Activated CD8-positive, alpha-beta T cell treated with anti-CD3 and anti-CD28 coated beads, Interleukin-2, amount 10 ng/mL, durations not matched to agents 7 days and 5 days (primary cell): ENCODE measurements at places on chromosomes 1 and 21.
A peak's percentile ranks its signal among the peaks of the same experiment; 100 is the strongest.

DNA sequence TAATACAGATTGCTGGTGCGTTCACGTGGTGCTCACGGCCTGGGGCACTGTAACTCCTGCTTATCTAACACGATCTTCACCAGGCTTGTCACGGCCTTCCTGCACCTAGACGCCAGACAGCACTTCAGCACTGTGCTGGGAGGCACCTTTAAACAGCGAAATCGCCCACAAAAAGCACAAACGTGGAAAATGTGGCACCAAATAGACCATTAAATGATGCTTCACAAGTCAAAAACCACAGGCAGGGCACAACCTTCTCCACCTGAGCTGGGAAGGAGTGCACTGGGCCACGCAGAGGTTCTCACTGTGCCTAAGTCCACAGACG, 20.0 kb downstream of the IBA57 start:
- DNase-seq, result peak; percentile 48

GRCh38 chr1:237684236-237684635, 206.5 kb downstream of the ZP4 start:
- DNase-seq, result no peak

DNA sequence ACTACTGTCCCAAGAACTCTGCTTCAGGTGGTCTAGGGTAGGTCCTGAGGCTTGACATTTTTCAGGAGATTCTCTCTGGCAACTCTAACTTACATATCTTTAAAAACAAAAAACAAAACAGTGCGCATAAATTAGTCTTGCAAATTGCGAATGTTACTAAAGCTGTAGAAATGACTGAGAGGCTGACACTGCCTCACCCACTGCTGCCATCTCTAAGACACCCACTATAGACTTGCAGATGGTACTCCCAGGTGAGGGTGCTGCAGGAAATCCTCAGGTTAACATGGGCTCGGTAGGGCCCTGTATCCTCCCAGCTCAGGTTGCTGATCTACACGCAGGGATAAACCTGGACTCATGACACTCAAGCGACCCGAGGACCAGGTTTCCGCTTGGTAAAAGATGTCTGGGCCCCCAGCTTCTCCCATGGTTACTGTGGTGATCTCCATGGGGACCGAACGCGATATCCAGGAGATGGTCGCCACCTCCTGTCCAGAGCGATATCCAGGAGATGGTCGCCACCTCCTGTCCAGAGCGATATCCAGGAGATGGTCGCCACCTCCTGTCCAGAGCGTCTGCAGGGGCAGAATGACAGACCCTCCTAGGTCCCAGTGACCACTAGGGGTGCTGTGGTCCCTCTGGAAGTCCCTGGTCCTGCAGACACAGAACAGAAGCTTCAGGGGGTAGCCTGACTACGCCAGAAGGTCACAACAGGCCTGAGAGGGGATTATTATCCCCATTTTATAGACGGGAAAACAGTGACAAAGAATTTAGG, 16.2 kb upstream of the LY9 start:
- DNase-seq, result peak; percentile 60

DNA sequence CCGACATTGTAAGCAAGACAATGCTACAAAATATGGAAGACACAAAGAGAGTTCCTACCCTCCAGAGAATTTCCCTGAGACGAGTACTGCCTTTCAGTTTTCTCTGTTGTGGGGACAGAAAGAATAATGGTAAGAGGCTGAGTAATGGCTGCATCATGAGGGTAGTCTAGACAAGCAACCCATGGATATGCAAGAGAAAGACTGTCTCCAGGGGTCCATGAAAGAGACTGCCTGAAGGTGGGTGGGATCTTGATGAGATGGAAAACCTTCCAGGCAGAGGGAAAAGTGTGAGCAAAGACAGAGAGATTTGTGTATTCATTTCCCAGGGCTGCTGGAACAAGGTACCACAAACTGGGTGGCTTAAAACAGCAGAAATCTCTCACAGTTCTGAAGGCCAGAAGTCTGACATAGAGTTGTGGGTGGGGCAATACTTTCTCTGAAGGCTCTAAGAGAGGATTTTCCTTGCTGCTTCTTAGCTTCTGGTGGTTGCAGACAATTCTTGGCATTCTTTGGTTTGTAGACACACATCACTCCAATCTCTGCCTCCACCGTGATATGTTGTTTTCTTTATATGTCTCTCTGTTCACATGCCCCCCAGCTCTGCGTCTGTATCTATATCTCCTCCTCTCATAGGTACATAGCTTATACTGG, 41.4 kb downstream of the ANP32E start:
- DNase-seq, result no peak

DNA sequence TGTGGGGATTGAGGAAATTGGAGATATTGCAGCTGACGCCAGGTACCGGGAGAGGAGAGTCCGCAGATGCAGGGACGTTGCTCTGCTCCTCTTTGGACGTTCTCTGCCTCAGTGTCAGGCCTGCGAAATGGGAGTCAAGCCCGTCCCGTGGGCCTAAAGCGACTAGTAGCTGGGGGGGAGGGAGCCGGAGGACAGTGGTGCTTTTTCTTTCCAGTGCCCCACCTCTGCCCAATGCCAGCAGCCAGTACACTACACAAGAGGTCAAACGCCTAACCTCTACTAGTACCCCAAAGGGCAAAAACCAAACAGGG, 413.6 kb upstream of the ESRRG start:
- no peak for DNase-seq

DNA sequence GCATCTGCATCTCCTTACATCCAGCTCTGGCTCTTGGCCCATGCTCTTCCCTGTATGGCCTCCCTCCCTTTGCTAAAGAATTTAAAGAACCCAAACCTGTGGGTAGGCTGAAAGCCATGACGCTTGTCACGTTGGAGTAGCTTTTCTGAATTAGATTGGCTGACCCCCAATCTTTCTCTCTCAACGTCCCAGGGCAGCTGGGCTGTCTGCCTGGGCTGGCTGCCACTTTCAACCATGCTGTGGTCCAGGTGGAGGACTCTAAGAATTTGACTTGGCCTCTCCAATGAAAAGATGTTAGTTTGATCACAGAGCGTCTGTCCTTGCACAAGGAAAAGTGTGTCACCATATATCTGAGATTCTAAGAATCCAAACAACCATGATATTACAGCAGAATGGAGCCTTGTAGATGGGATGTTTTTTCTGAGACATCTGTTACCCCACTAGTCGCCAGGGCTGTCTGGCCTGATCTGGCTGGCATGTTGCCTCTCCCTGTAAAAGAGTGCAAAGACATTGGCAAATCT, 6.5 kb upstream of the IGSF3 start:
- no peak for DNase-seq

- DNase-seq, result no peak
Observed at GRCh38 chr21:38112219-38112789, 144.5 kb upstream of the KCNJ15 start.

GRCh38 chr1:67468066-67468718, 38.0 kb upstream of the SERBP1 start:
- no peak for DNase-seq

- no peak for DNase-seq
Observed at GRCh38 chr1:64502083-64502482, 32.2 kb downstream of the CACHD1 start.

DNA sequence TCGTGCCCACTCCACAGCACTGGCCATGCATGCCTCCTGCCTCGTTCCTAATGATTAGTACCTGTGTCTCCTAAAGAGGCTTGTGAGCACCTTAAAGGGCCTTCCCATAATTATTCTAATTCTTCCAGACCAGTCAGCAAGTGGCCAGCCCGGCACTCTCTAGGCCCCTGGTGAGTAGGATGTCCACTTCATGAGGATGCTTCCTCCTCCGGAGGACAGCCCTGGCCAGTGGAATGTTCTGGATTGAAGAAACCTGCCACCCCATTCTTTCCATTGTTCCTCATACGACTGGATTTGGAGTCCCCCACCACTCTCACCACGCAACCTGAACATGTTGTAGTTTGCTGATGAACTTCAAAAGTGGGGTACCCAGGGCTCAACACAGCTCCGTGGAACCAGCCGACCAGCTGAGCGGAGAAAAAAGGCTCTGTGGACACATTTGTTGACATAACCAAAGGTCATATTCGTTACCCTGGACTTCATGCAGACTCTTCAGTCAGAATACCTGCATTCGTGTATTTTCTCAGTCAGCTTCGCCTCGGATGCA, 46.7 kb upstream of the LBR start:
- no peak for DNase-seq

DNA sequence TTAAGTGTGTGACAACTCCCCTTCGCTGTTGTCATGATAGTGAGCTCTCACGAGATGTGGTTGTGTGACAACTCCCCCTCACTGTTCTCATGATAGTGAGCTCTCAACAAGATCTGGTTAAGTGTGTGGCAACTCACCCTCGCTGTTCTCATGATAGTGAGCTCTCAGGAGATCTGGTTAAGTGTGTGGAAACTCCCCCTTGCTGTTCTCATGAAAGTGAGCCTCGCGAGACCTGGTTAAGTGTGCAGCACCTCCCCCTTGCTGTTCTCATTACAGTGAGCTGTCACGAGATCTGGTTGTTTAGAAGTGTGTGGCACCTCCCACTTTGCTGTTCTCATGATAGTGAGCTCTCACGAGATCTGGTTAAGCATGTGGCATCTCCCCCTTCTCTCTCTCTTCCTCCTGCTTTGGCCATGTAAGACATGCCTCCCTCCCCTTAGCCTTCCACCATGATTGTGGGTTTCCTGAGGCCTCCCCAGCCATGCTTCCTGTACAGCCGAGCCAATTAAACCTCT, 25.1 kb upstream of the LSS start:
- peak; percentile 80 for DNase-seq

GRCh38 chr1:157007306-157007705, 38.2 kb downstream of the ARHGEF11 start:
- DNase-seq, result no peak

- DNase-seq, result no peak
Observed at GRCh38 chr1:101135526-101135925, 101.3 kb upstream of the S1PR1 start.

GRCh38 chr1:26993237-26994019, at the start of gene TRNP1:
Gene TRNP1 (plus strand): TSS chr1:26993692. CDS start chr1:26993787, 95 bp downstream.
- peak; percentile 67 for DNase-seq

DNA sequence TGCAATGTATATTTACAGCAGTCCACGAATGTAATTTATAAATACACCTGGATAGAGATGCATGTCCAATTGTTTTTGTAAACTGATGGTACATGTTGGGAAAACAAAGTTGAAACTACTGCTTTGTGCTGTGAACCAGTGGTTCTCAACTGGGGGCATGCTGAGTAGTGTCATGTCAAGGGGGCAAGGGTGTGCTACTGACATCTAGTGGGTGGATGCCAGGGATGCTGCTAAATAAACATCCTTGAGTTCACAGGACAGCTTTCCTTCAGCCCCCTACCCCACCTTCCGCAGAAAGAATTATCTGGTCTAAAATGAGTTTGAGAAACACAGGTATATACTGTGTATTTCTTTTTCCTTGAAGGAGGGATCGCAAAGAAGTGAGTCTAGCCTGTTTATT, 95.9 kb downstream of the RASAL2 start:
- DNase-seq, result no peak

- no peak for DNase-seq
Observed at GRCh38 chr21:41536827-41537103, 28.8 kb upstream of the TMPRSS2 start.

DNA sequence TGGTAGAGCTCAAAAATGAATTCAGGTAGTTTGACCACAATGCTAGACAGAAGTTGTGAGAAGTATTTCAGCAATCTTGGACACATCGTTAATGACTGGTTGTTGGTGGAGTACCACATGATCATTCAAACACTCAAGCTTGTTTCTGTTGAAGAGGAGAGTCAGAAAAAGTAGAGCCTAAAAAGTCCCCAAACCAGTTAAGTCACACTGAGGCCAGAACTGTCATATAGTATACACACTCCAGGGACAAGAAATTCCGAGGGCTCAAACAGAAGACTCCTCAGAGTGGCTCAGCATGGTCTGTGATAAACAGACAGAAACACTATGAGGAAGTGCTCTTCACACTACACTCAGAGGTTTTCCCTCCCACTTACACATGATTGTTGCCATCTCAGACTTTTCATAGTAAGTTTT, 5.8 kb downstream of the TRIM33 start:
- no peak for DNase-seq

GRCh38 chr1:12372761-12373160, 142.9 kb downstream of the VPS13D start:
- DNase-seq, result no peak

DNA sequence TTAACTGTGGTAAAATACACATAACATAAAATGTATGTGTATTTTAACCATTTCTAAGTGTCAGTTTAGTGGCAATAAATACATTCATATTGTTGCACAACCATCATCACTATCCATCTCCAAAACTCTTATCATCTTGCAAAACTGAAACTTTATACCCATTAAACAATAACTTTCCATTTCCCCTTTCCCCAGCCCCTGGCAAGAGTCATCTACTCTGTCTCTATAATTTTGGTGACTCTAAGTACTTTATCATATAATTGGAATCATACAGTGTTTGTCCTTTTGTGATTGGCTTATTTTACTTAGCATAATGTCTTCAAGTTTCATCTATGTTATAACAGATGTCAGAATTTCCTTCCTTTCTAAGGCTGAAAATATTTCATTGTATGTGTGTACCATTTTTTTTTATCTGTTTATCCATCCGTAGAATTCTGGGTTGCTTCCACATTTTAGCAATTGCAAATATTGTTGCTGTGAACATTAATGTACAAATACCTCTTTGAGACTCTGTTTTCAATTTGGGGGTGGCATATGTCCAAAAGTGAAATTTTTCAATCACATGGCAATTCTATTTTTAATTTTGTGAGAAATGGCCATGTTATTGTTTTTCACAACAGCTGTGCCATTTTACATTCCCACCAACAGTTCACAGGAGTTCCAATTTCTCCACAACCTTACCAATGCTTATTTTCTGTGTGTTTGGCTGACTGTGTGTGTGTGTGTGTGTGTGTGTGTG, 153.9 kb upstream of the GORAB start:
- DNase-seq, result no peak

GRCh38 chr1:53769780-53770179, 30.8 kb upstream of the GLIS1 start:
- DNase-seq, result no peak

- DNase-seq, result no peak
Observed at GRCh38 chr1:172121081-172121717, 279.9 kb downstream of the DNM3 start.

- no peak for DNase-seq
Observed at GRCh38 chr1:117613249-117613968, 7.6 kb downstream of the TENT5C start.

DNA sequence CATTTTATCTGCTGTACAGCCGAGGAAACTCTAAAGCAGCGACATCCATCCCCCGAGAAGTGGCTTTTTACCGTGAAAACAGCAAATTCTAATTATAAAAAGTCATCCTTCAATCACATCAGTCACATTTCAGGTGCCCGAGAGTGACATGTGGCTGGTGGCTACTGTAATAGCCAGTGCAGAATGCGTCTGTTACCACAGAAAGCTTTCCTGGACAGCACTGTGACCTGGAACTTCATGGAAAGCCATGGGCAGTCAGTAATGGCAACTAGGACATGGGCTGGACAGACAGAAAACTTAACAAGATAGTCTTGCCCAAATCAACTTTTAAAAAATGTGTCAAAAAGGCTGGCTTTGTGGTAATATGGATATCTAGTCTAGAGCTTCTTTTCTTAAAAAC, 106.6 kb downstream of the BCAR3 start:
- DNase-seq, result no peak
